ENCODE measurements at places on chromosomes 5 and 9.

DNA sequence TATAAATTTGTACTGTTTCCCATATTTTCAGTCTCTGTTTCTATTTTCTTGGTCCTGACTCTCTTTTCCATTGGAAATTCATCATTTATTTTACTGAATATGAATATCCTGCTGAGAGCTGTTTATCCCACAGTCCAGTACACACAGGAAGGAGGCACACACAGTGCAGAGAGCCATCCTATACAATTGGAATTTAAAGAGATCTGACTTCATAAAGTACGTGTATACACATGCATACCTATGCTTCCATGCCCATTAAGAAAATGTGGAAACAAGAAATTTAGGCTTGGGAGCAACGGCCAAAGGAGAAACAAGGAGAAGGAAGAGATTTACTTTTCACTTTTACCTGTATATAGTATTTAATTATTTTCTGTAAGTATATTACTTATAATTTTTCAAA is 99.2 kb downstream of the NFIB start:
- no peak for DNase-seq

GRCh38 chr5:21654-22233 is 70.2 kb upstream of the PLEKHG4B start:
- DNase-seq = no peak

DNA sequence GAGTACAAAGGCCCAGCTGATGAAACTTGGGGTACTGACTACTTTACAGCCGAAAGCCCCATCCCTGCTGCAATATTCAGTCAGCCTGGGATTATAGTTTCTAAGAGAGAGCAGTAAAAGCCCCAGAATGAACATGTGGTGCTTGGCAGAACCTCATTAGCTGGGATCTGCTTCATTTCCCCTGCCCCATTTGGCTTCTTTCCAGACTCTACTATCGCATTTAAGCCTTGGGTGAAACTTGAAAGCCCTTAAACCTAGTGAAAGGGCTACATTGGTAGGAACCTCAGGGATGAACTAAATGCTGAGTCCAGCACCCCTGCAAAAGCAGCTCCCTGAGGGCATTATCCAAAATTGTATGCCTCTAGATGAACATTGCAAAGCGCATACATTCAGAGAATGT is 631.1 kb downstream of the ACTL7B start:
- DNase-seq = no peak

GRCh38 chr9:136711751-136712689 is at the start of gene DIPK1B:
TSS of gene DIPK1B (plus strand) at chr9:136712572. CDS start at chr9:136712666, 94 bp downstream.
- DNase-seq = no peak

- DNase-seq = no peak
Observed at GRCh38 chr9:14106699-14107098, 207.2 kb downstream of the NFIB start.

DNA sequence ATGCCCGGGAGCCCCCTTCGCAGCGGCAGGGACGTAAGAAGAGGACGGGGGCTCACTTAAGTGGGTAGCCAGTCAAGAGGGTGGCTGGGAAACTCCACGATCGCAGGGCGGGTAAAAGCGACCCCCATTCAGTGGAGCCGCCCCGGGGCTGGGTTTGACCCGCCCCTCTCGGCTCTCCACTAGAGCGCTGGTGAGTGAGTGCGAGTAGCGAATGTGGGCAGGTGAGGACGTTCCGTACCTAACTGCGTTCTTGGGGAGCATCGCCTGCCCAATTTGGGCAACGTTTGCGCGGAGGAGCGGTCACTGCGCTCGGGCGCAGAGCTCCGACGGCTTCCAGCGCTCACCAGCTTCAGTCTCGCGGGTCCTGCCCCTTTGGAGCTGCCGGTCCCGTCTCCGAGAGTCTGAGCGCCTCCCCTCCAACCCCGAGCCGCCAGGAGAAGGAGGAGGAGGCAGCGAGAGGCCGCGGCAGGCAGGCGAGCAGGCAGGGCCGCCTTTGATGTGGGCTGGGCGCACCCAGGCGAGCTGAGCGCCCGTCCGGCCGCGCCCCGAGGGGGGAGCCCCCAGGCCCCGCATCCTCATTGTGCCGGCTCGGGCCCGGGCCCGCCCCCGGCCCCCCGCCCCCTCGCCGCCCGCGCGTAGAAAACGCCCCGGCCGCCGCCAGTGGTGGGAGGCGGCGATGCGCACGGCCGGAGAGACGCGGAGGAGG is at the start of gene FGF18:
Gene FGF18 (plus strand): TSS at position 666 of the 706 bp plus-strand sequence. CDS start 553 bp downstream, outside the sequence.
- DNase-seq = no peak

GRCh38 chr5:90657788-90658187 is 99.2 kb downstream of the ADGRV1 start:
- DNase-seq = no peak

DNA sequence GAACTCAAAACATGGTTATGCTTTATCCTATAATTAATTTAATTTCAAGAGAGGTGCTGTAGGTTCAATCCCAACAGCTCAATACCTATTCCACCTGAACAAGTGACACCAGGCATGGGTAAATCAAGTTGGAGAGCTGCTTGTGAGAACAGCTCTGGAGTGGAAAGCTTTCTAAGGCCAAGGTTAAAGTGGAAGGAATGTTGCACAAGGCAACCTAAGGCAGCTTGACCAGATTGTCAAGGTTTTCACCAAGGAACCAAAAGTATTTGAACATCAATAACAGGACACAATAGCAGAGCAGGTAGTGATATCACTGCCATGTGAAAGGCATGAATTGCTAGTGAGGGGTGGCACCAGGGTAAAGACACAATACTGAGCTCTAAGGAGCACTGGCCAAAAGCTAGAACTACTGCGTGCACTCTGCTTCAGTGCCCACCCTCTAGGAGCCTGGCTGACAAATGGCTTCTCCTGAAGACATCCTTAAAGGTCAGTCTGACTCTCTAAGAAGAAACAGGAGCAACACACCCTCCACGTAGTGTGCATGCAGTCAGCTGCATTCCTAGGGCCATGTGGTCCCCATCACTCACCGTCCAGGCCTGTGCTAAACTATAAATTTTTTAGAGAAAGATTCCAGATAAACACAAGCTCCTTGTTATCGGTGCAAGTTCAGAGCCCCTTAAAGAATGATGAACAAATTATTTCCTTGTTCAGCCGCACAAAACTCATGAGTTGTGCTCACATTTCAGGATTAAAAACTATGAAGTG is 677.7 kb upstream of the KLF4 start:
- no peak for DNase-seq
